ENCODE measurements at places on chromosomes 6 and 20.

DNA sequence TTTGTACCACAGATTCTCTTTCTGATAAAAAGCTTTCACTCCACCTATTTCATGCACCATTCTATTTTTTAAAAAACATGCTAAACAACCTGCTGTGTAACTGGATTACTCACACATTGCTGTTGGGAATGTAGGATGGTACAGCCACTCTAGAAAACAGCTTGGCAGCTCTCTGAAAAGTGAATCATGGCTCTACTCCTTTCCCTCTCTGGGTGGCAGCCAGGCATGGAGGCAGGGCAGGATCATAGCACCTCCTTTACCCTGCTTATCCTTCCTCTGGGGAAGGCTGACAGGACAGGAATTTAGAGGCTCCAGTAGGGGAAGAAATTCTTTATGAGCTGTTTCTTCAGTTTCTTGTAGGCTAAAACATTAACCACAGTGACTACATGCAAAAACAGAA is 6.7 kb upstream of the VNN2 start:
- DNase-seq, result no peak

- DNase-seq, result no peak
These were observed 52.9 kb upstream of the UNC93A start for GRCh38 chr6:167238146-167238693.

GRCh38 chr6:52352239-52353018 is 9.5 kb upstream of the PAQR8 start:
- DNase-seq, result no peak

- no peak for DNase-seq
These were observed 12.0 kb downstream of the ANGPT4 start for GRCh38 chr20:904039-904545.

DNA sequence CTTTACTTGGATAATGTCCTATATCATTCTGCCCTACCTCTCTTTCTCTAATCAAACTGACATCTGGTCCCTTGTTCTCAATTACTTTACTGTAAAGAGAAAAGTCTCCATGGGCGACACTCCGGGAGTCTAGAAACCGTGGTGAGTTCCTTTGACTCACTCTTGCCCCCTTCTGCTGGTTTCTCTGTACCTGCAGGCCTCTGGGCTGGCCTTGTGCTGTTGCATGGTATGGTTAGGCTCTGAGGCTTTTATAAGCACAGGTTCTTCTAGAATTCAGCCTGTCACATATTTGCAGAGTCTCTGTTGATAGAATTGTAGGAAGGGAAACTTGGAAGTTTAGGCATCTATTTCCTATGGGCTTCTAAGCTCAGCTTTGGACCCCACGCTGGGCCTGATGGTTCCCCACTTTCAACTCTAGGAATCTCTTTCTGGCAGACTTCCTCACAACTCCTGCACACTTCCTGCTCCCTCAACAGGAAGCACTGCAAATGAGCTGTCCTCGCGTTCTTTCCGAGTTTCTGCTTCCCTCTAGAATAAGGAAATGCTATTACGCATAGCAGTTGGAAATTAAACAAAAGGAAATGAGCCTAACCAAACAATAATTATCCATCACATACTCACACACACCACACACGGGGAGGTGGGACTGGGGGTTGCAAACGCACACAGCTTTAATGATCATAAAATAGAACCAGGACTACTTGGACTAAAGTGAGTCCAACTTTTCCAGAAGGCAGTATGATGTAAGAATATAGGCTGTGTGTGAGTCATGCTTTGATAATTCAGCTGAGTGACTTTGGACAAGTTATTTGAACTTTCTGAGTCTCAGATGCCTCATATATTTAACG is 683.3 kb downstream of the QKI start:
- no peak for DNase-seq

DNA sequence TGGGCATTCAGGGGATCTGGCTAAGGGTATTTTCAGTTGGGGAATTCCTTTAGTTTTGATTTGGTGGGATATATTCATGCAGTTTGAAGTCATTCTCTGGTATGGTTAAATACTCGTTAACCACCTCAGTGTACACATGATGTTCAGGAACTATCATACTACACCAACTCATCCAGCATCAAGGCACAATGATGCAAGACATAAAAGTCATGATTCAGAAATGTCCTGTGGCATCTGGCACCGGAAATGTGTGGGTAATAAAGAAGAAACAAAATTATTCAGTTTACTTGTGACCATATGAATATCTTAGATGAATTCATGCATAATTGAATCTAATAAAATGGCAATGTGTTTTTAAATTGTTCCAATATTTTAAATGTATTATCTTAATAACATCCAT is 129.0 kb upstream of the BMP5 start:
- no peak for DNase-seq

GRCh38 chr6:41284726-41285125 is 1.8 kb downstream of the TREM1 start:
- DNase-seq, result no peak

- DNase-seq, result no peak
These were observed 690 bp downstream of the GDAP1L1 start for GRCh38 chr20:44247586-44248409.

GRCh38 chr6:170269846-170270541 is 20.9 kb downstream of the DLL1 start:
- no peak for DNase-seq

- DNase-seq, result no peak
These were observed 24.3 kb downstream of the SNX14 start for GRCh38 chr6:85569323-85569722.

- no peak for DNase-seq
These were observed 116.1 kb downstream of the PRND start for GRCh38 chr20:4837760-4838159.

DNA sequence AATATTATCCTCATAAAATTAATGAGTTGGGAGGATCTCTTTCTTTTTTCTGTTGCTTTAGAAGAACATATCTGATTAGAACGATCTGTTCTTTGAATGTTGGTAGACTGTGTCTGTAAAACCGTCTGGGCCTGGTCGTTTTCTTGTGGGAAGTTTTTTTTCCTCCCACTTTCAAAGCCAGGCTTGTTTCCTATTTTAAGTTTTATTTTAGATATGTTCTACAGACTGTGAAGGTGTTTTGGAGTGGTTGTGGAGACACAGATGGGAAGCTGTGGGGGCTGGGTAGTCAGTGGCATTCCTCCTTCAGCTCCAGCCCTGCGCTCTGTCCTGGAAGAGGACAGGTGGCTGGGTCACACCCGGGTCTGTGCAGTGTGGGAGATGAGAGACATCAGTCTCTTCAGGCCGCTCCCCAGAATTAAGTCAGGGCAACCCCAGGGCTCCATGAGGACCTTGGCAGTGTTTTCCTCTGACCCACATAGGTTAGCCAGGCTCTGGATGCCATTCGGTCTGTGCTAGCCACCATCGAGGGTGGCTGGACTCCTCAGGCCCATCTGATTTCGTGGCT is 92.0 kb upstream of the SCP2D1 start:
- DNase-seq, result no peak

DNA sequence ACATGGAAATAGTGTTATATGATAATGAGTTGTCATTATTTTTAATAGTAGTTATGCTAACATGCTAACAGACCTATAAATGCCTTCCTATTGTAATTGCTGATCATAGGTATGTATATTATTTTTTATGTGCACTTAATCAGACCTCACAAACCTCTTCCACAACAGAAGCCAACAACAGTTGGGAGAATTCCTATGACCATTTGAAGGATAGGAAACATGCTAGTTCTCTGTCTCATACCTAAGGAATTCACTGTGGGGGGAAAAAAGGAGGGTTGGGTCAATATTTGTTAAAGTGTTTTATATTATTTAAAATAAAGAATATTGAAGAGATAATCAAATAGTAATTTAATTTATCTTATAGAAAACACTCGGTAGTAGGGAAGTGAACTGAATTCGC is 990.9 kb downstream of the EPHA7 start:
- DNase-seq, result no peak

GRCh38 chr6:32883789-32884188 is 29.8 kb downstream of the PSMB9 start:
- no peak for DNase-seq

DNA sequence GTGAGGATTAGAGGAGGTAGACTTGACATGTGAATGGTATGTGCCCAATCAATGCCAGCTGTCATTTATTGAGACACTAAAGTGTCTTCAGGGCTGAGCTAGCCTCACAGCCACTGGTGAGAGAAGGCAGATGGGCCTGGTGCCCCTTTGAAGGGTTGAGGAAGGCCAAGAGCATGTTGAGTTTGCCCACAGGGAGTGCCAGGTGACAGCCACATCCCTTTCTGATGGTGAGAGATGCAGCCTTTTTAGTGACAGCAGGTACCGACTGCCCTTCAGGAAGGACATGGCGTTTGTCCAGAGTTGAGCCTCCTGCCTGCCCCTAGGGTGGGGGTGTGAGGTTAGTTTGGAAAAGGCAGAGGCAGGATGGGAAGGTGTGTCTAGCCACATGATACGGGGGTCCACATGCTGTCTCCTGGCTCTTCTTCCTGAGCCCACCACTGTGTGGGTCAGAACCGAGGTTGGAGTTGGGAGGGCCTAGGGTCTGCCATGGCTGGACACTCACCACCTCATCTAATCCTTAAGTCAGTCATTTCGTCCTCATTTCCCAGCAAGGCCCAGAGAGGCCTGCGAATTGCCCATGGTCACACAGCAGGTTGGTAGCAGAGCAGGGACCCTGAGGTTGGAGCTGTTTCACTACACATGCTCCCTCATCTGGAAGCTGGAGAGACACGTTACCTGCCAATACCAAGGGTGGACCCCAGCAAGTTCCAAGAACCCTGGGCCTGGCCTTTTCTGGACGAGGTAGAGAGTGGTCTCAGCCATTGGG is 32.5 kb downstream of the SPDEF start:
- no peak for DNase-seq

- no peak for DNase-seq
These were observed 105.3 kb upstream of the TAB2 start for GRCh38 chr6:149212206-149212605.

DNA sequence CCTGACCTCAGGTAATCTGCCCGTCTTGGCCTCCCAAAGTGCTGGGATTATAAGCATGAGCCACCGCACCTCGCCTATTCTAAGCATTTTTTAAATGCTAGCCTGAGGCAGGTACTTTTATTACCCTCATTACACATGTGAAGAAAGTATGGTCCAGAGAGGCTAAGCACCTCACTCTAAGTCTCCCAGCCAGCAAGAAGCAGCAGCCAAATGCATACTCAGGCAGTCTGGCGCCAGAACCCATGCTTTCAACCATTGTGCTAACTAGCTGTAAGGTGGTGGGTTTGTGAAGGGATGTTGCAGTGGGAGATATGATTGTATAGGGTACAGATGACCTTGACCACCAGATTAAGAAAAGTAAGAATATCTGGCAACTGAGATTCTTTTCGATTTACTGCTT is 26.1 kb upstream of the RIPOR2 start:
- no peak for DNase-seq

- no peak for DNase-seq
These were observed 61.5 kb downstream of the REPS1 start for GRCh38 chr6:138926579-138926978.

GRCh38 chr6:17869010-17869752 is 118.3 kb downstream of the KIF13A start:
- DNase-seq, result no peak

DNA sequence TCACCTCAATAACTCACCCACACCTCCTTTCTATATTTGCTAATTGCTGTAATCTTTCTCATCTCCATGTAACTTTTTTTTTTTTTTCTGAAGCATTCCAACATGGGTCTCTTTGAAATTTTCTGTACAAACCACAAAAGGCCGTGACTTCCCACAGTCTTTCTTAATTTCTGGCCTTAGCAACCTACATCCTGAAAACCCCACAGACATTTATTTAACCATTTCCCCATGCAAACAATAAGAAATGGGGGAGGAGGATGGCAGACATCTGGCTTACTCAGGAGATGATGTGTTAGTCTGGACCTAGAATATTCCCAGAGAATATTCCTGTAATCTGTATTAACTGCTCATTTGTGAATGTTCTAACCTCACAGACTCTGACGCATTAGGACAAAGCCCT is 57.6 kb downstream of the MEP1A start:
- DNase-seq, result no peak

DNA sequence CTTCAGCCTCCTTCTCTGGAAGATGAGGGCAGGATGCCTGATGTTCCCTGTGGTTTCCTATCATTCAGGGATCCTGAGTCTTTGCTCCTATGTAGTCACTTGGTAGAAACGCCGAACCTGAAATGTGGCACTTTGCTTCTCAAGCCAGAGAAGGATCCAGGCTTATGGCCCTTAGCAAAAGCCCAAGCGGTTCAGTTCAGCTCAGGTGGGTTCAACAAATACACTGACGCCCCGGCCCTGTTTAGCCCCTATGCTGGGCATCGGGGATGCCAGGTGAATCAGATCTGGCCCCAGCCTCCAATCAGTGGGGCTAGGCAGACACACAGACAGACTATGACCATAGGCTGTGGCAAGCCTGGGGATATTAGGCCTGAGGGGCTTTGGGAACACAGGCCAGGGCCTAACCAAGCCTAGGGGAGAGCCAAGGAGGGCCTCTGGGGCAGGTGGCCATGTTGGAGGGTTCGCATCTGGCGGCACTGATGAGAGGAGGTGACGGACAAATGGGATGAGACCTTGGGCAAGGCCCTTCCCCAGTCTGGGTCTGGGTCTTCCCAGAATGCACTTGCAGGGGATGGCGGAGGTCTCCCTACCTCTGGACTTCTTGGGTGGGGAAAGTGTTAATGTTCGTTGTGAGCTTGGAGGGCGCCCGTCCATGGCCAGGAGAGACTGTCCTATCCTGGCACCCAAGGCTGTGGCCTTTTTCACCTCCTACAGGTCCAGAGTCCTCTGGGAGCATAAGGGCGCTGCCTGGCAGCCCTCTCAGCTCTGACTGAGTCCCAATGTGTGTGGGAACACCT is 17.6 kb upstream of the SRC start:
- DNase-seq, result no peak

- DNase-seq, result no peak
These were observed 13.8 kb downstream of the FOXQ1 start for GRCh38 chr6:1325461-1326309.

GRCh38 chr6:161636882-161637430 is 363.1 kb upstream of the AGPAT4 start:
- no peak for DNase-seq

- DNase-seq, result no peak
These were observed 108.7 kb upstream of the LY86 start for GRCh38 chr6:6479785-6480184.

- no peak for DNase-seq
These were observed 99.3 kb upstream of the VSTM2L start for GRCh38 chr20:37803438-37804307.
